ENCODE measurements at places on chromosomes 7 and 10. TPM values are rescaled to one million over a fixed set of nuclear protein-coding genes. Genes with fewer than 3 reads are reported as not detected.

DNA sequence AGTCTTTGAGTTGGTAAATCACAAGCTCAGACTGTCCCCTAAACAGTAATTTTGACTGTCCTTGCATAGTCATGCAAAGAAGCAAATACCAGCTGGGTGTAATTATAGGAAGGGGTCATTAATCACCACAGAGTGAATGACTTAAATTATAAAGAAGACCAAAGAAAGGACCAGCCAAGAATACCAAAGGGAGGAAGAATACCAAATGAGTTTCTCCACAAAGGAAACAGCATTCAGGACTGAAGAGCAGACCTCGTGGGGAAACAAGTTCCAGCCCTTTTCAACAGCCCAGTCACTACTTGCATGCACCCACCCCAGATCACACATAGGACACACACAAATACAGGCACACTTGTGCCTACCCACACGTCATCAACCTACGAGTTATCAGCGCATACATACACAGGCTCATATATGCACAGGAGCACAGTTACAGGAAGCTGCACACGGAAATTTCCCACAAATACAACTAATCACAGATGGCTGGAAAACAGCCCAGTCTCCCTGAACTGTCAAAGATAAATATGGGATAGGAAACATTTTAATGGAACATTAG lies 77.6 kb downstream of the DENND2A start:
- no peaks in the 10 kb centered on the region for H3K4me1 ChIP-seq
- H3K4me3 ChIP-seq = no peak overlapping the region
- H3K27me3 ChIP-seq = no peaks in the 10 kb centered on the region

DNA sequence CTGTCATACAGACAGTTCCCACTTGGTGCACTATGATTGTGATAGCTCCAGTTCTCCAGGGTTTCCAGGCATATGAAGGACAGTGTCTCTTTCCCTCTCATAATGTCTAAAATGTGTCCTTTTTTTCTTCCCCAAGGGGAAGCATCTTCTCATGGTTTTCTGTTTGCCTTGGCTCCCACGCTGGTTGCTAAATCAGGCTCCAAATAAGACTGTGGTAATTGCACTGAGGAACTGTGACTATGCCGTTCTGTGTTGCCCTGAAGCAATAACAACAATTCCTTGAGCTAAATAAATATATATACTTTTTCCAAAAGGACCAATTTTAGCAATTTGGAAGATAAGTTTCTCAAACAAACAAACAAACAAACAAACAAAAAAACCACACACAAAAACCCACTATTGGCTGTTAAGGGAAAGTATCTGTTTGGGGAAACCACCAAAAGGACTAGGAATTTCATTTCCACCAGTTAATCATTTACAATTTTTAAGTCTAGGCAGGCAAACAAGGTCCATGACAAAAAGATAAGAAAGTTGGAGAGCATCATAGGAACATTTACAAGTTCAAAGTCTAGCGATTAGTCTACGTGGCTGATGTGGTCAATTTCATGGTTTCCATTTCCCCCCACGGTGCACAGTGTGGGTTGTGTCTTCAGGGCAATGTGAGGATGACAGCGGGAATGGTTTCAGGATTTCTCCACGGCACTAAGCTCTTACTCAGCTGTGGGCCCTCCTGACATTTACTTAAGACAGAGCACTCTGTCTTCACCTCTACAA lies 62.4 kb downstream of the THNSL1 start:
- H3K36me3 ChIP-seq = no peaks in the 10 kb centered on the region
- H3K4me1 ChIP-seq = peaks cover 3% of the 10 kb centered on the region

DNA sequence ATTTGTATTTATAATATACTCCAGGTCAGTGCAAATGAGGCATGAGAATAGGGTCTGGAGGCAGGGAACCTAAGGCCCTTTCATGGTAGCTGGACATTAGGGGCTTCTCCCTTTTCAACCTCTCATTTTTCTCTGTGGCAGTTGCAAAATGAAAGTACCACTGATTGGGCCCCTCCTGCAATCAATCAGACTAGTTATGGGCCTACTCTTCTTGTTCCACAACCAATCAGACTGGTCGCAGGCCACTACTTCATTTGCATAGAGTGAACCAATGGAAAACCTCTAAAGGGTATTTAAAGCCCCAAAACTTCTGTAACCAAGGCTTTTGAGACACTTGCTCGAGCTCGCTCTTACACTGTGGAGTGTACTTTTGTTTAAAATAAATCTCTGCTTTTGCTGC lies 10.0 kb upstream of the PRPS1L1 start:
- DNase-seq = no peak
- no peaks in the 10 kb centered on the region for H3K36me3 ChIP-seq
- H3K27me3 ChIP-seq = peaks cover 5% of the 10 kb centered on the region
- H3K4me1 ChIP-seq = no peaks in the 10 kb centered on the region

- H3K4me1 ChIP-seq = no peaks in the 10 kb centered on the region
- no peak overlapping the region for H3K27ac ChIP-seq
- no peak for DNase-seq
- H3K27me3 ChIP-seq = peaks cover 24% of the 10 kb centered on the region
- no peak overlapping the region for H3K4me3 ChIP-seq
Measured at GRCh38 chr7:27260211-27260610, 17.6 kb downstream of the EVX1 start.

- H3K27ac ChIP-seq = no peak overlapping the region
- peak; percentile 5 for DNase-seq
- H3K27me3 ChIP-seq = peaks cover 11% of the 10 kb centered on the region
- H3K4me1 ChIP-seq = peaks cover 4% of the 10 kb centered on the region
- no peaks in the 10 kb centered on the region for H3K36me3 ChIP-seq
- no peak overlapping the region for H3K4me3 ChIP-seq
Measured at GRCh38 chr7:94632338-94633013, 23.5 kb downstream of the SGCE start.

GRCh38 chr10:125048094-125048864 lies 106.4 kb downstream of the ZRANB1 start:
- DNase-seq = peak; percentile 80
- H3K27me3 ChIP-seq = no peaks in the 10 kb centered on the region
- H3K36me3 ChIP-seq = no peaks in the 10 kb centered on the region
- H3K4me3 ChIP-seq = no peak overlapping the region
- no peak overlapping the region for H3K27ac ChIP-seq

DNA sequence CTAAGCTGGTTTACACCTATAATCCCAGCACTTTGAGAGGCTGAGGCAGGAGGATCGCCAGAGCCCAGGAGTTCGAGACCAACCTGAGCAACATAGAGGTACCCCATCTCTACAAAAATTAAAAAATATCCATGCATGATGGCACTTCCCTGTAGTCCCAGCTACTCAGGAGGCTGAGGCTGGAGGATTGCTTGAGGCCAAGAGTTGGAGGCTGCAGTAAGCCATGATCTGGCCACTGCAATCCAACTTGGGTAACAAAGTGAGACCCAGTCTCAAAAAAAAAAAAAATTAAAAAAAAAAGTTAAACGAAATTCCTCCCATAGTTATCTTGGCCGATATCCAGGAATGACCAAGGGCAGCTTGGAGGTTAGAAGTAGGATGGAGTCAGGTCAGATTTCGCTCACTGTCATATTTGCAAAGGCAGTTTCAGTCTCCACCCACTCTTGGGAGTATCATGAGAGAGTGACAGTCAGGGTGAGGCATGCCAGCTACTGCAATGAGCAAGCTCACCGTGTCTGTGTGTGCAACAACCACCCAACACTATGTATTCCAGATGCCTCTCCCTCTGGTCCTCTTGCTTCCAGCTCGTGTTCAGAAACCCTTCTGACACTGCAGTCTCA lies 6.0 kb upstream of the ZDHHC4 start:
- H3K4me3 ChIP-seq = no peak overlapping the region
- no peak overlapping the region for H3K27ac ChIP-seq
- H3K27me3 ChIP-seq = no peaks in the 10 kb centered on the region
- no peaks in the 10 kb centered on the region for H3K36me3 ChIP-seq

DNA sequence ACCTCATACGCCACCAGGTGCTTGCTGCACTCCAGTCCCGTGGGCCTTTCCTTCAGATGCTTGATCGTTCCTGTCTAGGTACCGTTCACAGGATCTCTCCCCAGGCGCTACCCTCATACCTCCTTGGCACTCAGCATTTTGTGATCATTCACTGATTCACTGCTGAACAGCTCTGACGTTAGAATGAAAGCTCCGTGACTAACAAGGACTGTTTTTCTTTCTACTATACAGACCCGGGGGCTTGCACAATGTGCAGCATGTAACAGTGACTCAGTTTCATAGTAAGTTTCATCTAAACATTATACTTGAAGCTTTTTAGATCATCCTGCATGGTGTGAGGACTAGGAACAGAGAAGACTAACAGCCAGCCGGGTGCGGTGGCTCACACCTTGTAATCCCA lies 20.6 kb downstream of the KIN start:
- DNase-seq = no peak
- H3K36me3 ChIP-seq = peaks cover 28% of the 10 kb centered on the region
- no peak overlapping the region for H3K4me3 ChIP-seq

The UBE3C gene
- total RNA-seq = 52.9 TPM

The PDLIM1 gene
- 0.33 TPM for total RNA-seq

The MMD2 gene
- not detected for total RNA-seq

The ZC3HAV1L gene
- total RNA-seq = 4.5 TPM

The JCAD gene
- total RNA-seq = 0.05 TPM

The HGF gene
- total RNA-seq = not detected

All from activated naive CD4-positive, alpha-beta T cell treated with anti-CD3 and anti-CD28 coated beads for 36 hours (primary cell).